ENCODE measurements at places on chromosomes 3 and 15. TPM values are rescaled to one million over a fixed set of nuclear protein-coding genes. Genes with fewer than 3 reads are reported as not detected.
A peak's percentile ranks its signal among the peaks of the same experiment; 100 is the strongest.

The SAXO2 gene
- not detected for total RNA-seq

DNA sequence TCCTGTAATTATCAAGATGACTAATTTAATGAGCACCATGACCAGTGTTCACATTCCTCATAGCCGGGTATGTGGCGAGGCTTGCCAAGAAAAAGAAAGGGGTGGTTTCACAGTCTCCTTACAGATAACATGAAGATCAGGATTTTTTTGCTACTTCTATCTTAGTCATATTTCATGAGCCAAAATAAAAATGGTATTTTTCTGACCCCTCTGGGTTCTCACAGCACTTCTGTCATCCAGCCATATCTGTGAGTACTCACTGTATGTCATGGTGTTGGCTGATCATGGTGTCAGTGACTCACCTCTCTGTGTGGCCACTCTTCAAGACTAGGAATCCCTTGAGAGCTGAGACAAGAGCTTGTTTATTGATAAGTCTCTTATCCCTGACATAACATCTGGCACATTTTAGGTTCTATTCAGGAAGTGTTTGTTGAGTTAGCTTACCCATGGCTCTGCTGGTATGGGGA is 130.5 kb upstream of the LMCD1 start:
- peak; percentile 73 for DNase-seq

DNA sequence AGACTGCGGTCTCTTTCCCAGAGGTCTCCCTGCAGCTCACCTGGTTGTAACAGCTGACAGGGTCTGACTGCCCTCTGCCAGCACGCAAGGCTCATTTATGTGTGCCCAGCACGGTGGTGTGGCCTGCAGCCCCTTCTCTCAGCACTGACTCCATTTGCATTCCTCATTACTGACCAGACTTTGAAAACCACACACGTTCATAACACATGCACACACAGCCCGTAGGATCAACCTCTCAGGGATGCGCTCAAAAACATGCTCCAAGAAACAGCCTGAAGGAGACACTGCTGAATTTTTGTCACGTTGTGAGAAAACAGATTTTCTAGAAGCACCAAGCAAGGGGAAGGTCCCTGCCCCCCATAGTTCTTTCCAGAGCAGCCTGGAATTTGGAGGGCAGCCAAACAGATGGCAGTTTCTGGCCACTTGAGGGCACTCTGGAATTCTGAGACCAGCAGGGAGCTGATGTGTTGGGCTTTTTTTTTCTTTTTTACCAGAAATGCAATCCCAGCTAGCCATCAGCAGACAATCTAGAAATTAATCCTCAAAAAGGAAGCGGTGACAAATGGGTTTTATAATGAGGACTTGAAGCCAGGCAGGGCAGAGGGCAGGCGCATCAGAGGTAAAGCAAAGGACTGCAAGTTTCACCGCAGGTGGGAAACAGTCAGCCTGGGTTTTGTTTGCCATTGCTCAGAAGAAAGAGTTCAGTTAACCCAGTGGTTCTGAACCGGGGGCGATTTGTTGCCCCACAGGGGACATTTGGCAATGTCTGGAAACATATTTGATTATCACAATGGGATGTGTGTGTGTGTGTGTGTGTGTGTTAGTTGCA is 170.5 kb upstream of the PROK2 start:
- DNase-seq = peak; percentile 55

- no peak for DNase-seq
These were observed 19.5 kb upstream of the ATP2B2 start for GRCh38 chr3:10524799-10525301.

The CKMT1A gene
- total RNA-seq = not detected

DNA sequence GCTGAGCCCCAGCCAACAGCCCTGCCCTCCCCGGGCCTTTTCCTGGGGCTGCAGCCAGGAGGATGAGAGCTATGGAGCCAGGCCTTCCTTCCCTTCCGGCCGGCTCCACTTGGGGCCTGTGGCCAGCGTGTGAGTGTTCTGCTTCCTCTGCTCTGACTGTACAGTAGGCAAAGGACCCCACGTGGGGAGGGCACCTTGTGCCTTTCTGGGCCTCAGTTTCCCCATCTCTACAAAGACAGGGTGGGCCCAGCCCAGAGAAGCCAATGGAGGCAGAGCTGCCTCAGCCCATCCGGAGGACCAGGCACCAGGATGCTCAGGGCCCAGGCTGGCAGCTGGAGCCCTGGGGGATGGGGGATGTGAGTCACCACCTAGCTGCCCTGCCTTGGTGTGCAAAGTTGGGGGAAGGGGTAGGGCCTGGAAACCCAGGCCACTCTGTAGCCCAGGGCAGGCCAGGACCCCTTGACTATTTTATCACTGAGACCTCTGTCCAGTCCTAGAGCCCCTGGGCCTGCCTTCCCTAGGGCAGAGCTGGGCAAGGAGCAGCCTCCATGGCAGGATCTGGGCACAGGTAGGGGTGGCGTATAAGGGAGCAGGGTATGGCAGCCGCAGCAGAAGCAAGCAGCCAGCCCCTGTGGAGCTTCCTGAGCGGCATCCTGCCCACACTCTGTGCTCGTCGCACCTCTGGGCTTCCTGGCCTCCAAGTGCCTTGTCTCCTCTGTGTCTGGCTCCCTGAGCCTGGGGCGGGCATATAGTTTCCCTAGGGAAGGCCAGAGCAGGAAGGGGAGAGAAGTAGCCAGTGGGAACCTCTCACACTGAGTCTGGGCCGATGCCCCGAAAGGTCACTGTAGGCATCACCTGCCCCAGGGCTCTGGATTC is 1.8 kb downstream of the PSTPIP1 start:
- peak; percentile 86 for DNase-seq

DNA sequence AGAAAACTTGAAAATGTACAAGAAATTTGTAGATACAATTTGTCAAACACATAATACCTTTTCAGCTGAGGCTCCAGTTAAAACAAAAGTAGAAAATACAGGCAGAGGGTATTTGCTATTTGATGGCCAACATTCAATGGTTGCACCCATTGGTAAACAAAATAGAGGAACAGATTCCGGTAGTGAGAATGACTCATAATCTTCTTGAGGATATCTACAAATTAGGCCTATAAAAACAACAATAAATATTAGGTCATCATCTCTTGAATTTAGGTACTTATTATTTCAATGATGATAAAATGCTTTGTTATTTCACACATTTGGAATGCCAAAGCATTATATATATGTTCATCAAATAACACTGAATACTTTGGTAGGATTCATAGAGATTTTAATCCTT is 53.4 kb downstream of the DENND4A start:
- no peak for DNase-seq

The CAPN7 gene
- total RNA-seq = 11.2 TPM

GRCh38 chr3:144112036-144112435 is 140.4 kb downstream of the DIPK2A start:
- peak; percentile 69 for DNase-seq

The ZNF148 gene
- total RNA-seq = 22.3 TPM

GRCh38 chr3:37271611-37272010 is 97.2 kb upstream of the LRRFIP2 start:
- DNase-seq = no peak

All from MG63 (cell line).